ENCODE measurements at places on chromosomes 1 and 21.

DNA sequence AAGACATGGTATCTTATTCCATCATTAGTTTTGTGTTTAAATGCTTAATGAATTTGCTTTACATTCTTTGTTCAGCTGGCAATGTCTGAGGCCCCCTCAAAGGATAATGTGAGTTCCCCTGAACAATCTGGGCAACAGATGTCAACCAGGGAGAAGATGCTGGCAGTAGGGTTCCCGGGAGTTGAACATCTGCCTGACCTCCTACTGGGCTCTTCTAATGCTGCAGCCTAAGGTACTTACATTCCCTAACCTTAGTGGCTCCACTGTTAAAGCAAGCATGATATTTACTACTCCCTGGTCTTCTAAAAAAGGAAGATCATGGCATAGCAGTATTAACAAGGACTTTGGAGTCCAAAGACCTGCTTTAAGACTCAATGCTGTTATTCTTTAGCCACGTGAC, 574.9 kb upstream of the NR5A2 start:
- DNase-seq, result no peak

- DNase-seq, result no peak
Observed at GRCh38 chr1:231041719-231042261, 1.7 kb upstream of the FAM89A start.

- DNase-seq, result no peak
Observed at GRCh38 chr1:9062846-9063245, 6.6 kb downstream of the SLC2A5 start.

GRCh38 chr21:40146216-40146837, 279.1 kb downstream of the PCP4 start:
- DNase-seq, result no peak

DNA sequence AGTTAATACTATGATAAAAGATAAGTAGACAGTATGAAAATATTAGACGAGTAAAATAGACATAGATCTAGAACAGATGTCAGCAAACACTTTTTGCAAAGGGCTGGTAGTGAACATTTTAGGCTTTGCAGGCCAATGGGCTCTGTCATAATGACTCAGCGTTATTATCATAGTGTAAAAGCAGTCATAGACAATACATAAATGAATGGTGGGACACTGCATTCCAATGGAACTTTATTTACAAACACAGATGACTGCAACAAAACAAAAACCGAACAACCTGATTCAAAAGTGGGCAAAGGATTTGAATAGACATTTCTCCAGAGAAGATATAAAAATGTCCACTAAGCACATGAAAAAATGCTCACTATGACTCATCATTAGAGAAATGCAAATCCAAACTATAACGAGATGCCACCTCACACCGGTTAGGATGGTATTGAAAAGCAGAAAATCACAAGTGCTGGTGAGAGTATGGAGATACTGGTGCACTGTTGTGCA, 7.3 kb downstream of the GSTM5 start:
- no peak for DNase-seq

Measured in hippocampal formation (tissue), 2 donors.